ENCODE measurements at places on chromosomes 16 and 17. TPM values are rescaled to one million over a fixed set of nuclear protein-coding genes. Genes with fewer than 3 reads are reported as not detected.

MGAT5B gene
- total RNA-seq = 1.4 TPM

DPEP1 gene
- 2.0 TPM for total RNA-seq

ZNF205 gene
- 23.2 TPM for total RNA-seq

C16orf92 gene
- total RNA-seq = not detected
